ENCODE measurements at places on chromosomes 7 and 10.

- DNase-seq = no peak
Observed at GRCh38 chr7:46558482-46559193, 637.6 kb upstream of the IGFBP3 start.

GRCh38 chr10:59876695-59877094, 29.7 kb downstream of the CCDC6 start:
- DNase-seq = no peak

- DNase-seq = no peak
Observed at GRCh38 chr10:52229291-52229931, 84.7 kb upstream of the DKK1 start.

GRCh38 chr7:29798422-29798821, 7.9 kb upstream of the WIPF3 start:
- no peak for DNase-seq

Measured in right lung (tissue), 10 donors.